ENCODE measurements at places on chromosomes 13 and 19.

- DNase-seq, result no peak
Measured at GRCh38 chr19:6067975-6068374, 42.3 kb downstream of the RFX2 start.

- DNase-seq, result no peak
Measured at GRCh38 chr19:7260161-7260560, 34.1 kb downstream of the INSR start.

DNA sequence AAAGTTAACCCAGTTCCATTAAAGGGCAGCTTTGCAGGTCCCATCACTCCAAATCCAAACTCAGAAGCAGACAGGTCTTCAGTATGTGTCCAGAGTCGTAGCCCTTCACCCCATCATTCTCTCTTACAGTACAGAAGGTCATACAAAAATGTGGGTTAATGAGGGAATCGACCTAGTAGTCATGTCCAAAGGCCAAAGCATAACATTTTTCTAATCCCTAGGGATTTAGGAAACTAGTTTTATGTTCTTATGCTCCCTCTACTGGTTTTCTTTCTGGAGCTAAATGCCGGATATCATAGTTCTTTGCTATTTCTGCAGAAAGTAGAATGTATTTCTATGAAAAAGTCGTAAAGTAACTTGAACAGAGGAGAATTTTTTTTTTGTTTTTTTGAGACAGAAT is 72.2 kb downstream of the DHRS12 start:
- DNase-seq, result no peak

GRCh38 chr19:45069056-45069455 is 7.2 kb downstream of the ZNF296 start:
- no peak for DNase-seq

- no peak for DNase-seq
Measured at GRCh38 chr19:48480558-48481500, 11.7 kb downstream of the CYTH2 start.

GRCh38 chr19:32880622-32881021 is 11.1 kb upstream of the SLC7A9 start:
- no peak for DNase-seq

GRCh38 chr19:16118489-16119033 is 6.9 kb downstream of the RAB8A start:
- peak; percentile 55 for DNase-seq
